Suppressor macrophage treated with lipopolysaccharide for 4 hours (primary cell): ENCODE measurements at places on chromosomes 1 and 21.

- no peak for DNase-seq
These were observed 4.7 kb upstream of the ABCG1 start for GRCh38 chr21:42214081-42214750.

DNA sequence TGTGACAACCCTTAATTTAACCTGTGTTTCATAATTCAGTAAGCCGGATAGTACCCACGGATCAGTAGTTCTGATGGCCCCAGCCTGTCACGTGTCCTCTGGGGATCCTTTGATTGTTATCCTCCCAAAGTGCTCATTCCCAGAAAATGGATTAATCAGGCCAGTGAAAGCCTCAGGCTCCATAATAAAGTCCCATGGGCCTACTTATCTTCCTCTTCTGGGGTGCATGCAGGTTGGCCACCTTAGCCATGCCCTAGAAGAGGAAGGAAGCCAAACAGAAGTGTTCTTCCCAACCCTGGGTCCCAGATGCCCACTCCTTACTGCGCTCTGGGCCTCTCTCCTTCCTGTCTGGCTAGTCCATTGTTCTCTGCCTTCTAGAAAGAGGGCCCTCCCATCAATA lies 146.1 kb downstream of the EDEM3 start:
- no peak for DNase-seq

DNA sequence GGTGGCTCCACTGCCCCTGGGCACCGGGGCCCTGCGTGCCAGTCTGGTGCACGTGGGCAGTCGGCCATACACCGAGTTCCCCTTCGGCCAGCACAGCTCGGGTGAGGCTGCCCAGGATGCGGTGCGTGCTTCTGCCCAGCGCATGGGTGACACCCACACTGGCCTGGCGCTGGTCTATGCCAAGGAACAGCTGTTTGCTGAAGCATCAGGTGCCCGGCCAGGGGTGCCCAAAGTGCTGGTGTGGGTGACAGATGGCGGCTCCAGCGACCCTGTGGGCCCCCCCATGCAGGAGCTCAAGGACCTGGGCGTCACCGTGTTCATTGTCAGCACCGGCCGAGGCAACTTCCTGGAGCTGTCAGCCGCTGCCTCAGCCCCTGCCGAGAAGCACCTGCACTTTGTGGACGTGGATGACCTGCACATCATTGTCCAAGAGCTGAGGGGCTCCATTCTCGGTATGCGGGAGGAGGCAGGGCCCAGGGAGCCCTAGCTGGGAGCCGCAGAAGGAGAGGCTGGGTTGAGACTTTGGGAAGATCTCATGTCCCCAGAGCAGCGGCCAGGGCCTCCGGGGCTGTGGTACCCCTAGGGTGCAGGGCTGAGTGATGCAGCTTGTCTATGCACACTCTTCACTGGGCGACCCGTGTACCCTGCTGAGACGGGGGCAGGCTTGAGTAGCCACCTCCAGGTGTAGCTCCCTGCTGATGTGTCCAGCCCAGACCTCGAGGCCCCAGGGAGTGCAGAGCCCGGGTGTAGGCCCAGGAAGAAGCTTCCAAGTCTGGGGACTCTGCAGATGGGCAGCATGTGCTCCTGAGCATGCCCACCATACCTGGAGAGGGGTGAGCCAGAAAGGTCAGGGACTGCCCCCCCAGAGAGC lies 1.8 kb downstream of the VWA1 start:
- DNase-seq, result no peak

- peak; percentile 47 for DNase-seq
These were observed 21.6 kb downstream of the URB1 start for GRCh38 chr21:32370998-32371766.

DNA sequence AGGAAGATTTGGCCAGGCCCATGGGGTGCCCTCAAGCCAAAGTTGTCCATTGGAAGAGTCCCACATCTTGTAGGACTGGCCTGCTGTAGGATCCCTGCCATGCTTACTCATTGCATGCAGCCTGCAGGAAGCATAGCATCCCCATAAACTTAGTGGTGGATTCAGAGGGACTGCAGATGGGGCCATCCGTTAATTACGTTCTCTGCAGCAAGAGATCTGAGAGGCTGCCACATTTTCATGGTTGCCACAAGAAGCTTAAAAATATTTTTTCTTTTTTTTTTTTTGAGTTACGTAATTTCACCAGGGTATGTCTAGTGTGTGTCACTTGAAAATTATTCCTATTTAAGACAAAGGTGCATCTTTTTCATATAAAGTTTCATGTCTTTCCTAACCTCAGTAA lies 329.7 kb upstream of the USP24 start:
- no peak for DNase-seq

DNA sequence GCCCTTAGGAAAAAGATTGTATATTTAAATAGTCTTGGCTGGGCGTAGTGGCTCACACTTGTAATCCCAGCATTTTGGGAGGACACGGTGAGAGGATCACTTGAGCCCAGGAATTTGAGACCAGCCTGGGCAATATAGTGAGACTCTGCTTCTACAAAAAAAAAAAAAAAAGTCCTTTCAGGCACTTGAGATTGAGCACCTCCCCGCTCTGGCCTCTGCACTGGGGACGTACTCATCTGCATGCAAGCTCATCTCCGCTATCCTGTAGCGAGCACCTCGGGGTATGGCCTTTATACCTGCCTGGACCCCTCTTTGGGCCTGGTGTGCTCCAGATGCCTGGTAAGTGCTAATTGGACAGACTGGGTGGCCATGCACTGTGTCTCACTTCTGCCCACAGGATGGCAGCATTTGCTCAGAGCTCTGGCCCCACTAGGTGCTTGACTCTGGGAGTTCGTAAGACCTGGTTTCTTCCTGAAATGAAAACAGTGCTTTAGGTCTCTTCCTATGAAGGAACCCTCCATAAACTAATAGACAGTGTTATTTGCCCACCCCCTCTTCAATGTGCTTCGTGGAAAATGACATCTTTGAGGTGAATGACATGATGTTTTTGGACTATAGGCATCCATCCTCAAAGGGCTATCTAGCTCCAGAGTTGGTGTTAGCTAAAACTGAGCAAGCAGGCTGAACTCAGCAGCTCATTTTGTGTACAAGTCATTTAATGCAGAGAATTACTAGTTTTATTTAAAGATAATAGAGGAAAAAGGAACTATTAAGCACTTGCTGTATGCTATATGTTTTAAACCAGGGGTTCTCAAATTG lies 61.7 kb upstream of the ADAR start:
- DNase-seq, result peak; percentile 72

DNA sequence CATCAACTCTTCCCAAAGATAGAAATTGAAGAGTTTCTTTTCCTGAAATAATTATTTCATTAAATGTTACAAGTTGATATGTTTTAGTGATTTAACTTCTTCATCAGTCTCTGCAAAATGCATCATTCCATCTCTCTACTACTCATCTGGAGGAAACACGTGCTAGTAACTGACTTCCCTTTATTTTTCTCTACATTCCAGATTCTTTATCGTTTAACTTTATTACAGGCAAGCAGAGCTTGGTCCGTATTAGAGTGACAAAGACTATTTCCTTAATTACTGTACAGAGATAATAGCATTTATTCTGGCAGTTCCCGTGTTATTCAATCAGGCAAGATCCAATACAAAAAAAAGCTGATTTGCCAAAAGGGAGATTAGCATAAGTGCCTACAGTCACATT lies 88.6 kb downstream of the TM2D1 start:
- DNase-seq, result peak; percentile 18

DNA sequence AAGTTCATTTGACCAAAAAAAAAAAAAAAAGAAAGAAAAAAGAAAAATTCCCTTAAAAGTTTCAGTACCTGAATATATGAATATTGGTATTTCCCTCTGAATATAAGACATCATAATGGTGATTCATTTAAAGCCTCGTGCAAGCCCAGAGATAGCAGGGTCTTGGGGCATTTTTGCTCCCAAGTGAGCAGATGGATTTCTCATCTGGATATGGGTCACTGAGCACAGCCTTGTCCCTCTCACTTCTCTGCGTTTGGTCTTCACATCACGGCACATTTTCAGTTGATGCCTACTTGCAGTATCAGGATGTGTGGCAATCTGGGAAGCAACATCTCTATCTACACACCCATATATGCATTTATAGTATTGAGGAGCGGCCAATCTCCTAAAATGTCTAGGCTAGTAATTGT lies 12.7 kb downstream of the CD58 start:
- DNase-seq, result peak; percentile 75

DNA sequence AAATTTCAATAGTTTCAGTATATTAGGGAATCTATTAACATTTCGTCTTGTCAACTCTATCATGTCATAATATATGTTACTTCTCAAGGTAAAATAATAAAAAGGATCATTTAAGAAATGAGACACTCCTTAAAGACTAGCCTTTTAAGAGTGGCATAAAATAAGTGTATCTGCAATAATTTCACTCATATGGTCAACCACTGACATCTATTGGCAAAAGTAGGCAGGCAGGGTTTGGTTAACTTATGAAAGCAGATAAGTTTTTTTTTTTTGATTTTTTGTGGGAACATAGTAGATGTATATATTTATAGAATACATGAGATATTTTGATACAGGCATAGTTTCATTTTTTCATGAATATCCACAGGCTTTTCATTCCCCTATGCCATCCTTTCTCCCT lies 5.5 kb upstream of the RGS21 start:
- peak; percentile 50 for DNase-seq

- DNase-seq, result no peak
These were observed 70.1 kb downstream of the KCNJ15 start for GRCh38 chr21:38326899-38327298.

DNA sequence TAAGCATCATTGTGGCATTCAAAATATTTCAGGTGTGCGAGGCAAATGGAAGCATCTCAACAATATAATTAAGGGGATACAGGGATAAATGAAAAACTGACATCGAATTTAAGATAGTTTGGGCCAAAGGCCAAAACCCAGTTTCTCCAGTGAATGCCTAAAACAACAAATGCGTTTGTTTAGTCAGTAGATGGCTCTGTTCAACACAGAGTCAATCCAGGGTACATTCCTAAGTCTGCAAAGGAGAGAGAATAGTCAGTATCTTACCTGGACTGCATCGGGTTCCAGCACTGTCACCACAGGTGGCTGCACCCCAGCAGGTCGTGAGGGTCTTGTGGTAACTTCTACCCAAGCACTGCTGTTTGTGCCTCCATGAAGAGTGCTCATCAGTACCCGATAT lies 321.1 kb downstream of the KCTD3 start:
- DNase-seq, result no peak

DNA sequence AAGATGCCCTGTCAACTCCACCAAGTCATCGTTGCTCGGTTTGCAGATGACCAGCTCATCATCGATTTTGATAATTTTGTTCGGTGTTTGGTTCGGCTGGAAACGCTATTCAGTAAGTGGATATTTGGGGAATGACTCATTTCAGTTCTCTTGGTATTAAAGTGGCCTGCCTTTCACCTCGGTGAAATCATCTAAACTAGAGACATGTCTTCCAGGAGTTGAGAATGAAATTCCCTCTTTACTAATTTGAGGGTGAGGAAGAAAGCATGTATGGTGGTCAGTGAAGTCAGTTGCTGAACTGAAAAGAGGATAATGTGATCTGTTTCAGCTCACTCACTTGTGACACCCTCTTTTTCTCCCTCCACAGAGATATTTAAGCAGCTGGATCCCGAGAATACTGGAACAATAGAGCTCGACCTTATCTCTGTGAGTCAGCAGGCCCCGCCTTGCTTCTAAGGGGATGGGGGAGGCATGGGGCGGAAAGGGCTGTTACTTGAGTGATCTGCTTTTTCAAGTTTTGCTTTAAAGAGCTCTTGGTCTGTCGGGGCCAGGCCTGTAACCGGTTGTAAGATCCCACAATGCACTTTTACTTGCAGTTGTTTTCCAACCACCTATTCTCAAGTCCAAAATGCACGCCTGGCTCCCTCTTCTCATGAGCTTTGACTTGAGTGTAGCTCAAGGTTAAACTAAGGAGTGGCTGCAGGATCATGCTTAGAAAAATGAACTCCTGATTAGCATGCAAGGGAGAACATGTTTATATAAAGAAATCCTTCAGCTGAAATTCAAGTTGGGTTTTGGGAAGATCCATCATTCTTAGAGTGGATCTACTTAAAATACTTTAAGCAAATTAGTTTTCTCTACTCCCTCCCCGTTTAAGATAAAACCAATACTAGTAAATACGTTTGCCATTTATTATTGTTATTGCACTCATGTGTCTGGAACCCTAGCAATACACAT lies 59.8 kb downstream of the CAPN2 start:
- no peak for DNase-seq

DNA sequence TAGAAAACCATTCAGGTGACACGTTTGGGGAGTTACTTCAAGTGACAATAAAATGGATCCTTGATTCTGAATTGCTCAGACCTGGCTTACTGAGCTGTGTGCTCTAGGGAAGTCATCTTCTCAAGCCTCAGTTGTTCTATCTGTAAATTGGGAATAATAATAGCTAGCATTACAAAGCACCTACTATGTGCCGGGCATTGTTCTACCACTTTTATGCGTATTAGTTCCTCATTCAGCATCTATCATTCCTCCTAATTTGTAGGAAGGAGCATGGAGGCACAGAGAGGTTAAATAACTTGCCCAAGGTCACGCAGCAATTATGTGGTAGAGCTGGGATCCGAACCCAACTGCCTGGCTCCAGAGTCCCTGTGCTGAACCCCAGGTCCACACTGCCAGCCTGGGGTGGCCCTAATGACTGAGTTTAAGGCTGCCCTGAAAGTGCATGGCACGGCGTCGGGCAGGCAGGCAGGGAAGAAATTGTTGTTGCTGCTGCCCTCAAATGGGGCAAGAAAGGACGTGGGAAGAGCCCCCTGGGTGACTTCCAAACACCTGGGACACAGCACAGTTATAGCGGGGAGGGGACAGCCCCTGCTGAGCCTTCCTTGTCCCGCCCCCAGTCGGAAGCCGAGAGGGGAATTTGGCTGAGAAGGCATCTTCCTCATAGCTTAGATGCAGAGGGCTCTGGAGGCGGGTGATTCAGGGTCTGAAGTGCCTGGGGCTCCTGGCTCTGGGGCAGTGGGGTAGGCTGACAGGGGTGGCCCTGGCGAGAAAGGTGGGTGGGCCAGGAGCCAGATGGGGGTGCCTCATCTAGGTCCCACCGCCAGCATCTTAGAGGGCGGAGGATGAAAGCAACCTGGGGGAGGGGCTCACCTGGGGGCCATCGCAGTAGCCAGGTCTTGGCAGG lies 86.5 kb upstream of the IFFO2 start:
- DNase-seq, result peak; percentile 40
